A549 treated with RU486 at 1 μM for 4 hours (cell line): ENCODE measurements at places on chromosomes 7 and 10. TPM values are rescaled to one million over a fixed set of nuclear protein-coding genes. Genes with fewer than 3 reads are reported as not detected.

Gene OR6B1
- total RNA-seq = not detected in 5 replicates

Gene EBF3
- total RNA-seq = 0.08 to 0.21 TPM (median 0.15 TPM) in 5 replicates

Gene AIFM2
- 28.7 to 37.7 TPM (median 37.3 TPM) in 5 replicates for total RNA-seq

Gene CCM2
- total RNA-seq = 30.0 to 45.2 TPM (median 41.6 TPM) in 5 replicates

Gene BZW2
- total RNA-seq = 89.5 to 105 TPM (median 94.5 TPM) in 5 replicates

Gene SEMA3D
- total RNA-seq = 0.03 to 0.09 TPM in 2 of 5 replicates, not detected in the others

Gene GRID2IP
- total RNA-seq = 0.03 TPM in 1 of 5 replicates, not detected in the others

Gene ITIH2
- 0.08 to 0.36 TPM (median 0.27 TPM) in 5 replicates for total RNA-seq

Gene SLC16A9
- 0.05 to 0.09 TPM (median 0.08 TPM) in 4 of 5 replicates, not detected in the other for total RNA-seq

Gene ADIRF
- total RNA-seq = 0.21 TPM in 1 of 5 replicates, not detected in the others

Gene ZCWPW1
- total RNA-seq = 0.85 to 2.2 TPM (median 1.3 TPM) in 5 replicates

Gene ANKRD61
- total RNA-seq = 0.50 to 0.69 TPM (median 0.54 TPM) in 5 replicates

Gene DNMBP
- 26.5 to 40.9 TPM (median 34.6 TPM) in 5 replicates for total RNA-seq

Gene RPEL1
- total RNA-seq = 0.08 TPM in 1 of 5 replicates, not detected in the others

Gene PRR15
- 1.5 to 2.6 TPM (median 2.3 TPM) in 5 replicates for total RNA-seq

Gene ATRNL1
- 0.14 to 0.78 TPM (median 0.29 TPM) in 5 replicates for total RNA-seq

Gene AKR1D1
- not detected in 5 replicates for total RNA-seq

Gene ADRA2A
- total RNA-seq = 0.05 to 0.07 TPM (median 0.06 TPM) in 4 of 5 replicates, not detected in the other
